Stimulated activated CD4-positive, alpha-beta T cell treated with anti-CD3 and anti-CD28 coated beads, Interleukin-1b, Interleukin-23, amount 100 ng/mL, for 1 hour (primary cell): ENCODE measurements at places on chromosomes 5 and 9.
A peak's percentile ranks its signal among the peaks of the same experiment; 100 is the strongest.

DNA sequence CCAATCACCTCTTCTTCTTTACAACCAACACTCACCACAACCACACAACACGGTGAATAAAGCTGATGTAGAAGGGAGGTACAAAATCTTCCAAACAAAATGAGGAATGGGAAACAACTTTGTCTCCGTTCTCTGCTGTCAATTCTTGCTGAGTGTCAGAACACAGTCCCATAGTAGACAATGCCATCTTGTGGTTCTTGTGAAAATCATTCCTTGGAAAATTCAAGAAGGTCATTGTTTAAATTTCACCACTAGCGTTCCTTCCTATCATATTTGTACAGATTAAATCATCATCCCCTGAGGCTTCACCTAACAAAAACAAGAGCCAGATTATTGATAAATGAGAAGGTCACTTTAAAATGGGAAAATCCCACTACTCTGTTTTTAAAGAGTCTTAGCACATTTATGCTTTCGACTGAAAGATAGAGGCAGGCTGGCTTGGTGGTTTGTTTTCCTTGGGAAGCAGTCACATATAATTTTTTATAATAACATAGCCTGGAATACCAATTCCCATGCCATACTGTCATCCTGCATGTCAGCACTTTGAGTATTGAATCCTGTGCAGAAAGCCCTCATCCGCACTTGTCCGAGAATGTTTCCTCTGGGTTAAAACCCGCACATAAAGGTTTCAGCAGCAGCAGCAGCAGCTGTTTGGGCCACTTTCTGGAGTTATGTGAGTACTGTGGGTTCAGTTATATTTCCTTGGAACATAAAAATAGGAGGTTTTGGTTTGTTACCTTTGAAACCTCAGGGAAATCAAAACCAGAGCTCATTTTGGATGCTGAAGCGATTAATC lies 395.0 kb upstream of the SMARCA2 start:
- no peak for DNase-seq

GRCh38 chr5:137374110-137374714 lies 124.9 kb downstream of the SPOCK1 start:
- no peak for DNase-seq

- DNase-seq: no peak
Measured at GRCh38 chr9:15344191-15344590, 37.2 kb upstream of the TTC39B start.

- DNase-seq: no peak
Measured at GRCh38 chr9:105251733-105252404, 7.4 kb downstream of the SLC44A1 start.

DNA sequence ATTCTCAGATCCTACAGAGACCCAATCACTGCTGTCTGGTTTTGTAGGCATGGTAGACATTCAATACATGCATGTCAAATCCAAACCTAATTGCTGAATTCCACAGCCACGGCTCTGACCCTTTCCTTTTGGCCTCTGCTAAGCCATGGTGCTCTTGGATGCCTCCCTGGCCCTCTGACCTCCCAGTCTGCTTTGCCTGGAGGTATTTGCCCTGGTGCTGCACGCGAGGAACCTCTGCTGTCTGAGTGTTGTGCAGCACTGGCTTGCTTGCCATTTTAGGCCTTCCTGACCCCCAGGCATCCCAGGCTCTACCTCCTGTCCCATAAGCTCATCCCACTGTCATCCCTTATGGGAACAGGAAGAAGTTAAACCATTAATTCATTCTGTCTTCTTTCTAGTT lies 60.9 kb downstream of the DOCK2 start:
- DNase-seq: no peak

DNA sequence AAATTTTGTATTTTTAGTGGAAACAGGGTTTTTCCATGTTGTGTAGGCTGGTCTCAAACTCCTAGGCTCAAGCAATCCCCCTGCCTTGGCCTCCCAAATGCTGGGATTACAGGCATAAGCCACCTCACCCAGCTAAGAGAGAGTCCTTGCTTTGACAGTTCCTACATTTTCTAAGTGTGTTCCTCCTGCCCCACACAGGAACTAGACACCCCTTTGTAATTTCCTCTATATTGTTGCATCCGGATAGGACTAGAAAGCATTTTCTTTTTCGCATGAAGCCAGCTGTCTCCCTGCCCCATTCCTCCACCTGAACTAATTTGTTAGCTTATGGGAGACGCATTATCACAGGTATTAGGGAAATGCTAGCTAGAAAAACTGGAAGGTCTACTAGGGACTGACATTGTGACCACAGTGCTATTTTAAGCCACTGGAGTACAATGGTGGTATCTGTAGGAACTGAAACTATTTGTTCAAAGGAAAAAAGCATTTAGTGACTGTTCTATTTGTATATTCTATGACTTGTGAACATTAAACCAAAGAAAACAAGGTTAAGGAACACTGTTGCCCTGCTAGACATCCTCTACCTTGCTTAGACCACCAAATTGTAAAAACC lies 214.1 kb downstream of the SMARCA2 start:
- DNase-seq: no peak

GRCh38 chr9:6409811-6410210 lies 3.2 kb upstream of the UHRF2 start:
- no peak for DNase-seq

- DNase-seq: no peak
Measured at GRCh38 chr9:87184956-87185642, 237.8 kb upstream of the GAS1 start.

DNA sequence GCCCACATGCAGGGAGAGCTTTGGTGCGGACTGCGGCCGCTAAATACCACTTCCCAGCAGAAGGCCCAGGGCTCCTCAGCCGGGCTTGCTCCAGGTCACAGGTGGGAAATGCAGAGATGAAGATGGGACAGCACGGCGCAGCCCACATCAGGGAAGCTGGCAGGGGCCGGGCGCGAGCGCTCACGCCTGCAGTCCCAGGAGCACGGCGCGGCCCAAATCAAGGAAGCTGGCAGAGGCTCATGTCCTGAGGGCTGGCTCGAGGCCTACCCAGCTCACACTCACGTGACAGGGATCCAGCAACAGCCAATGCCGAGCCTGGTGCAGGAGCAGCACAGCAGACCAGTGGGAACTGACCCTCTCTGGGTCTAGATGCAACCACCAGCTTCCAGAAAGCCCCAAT lies 16.3 kb downstream of the LPCAT1 start:
- no peak for DNase-seq

DNA sequence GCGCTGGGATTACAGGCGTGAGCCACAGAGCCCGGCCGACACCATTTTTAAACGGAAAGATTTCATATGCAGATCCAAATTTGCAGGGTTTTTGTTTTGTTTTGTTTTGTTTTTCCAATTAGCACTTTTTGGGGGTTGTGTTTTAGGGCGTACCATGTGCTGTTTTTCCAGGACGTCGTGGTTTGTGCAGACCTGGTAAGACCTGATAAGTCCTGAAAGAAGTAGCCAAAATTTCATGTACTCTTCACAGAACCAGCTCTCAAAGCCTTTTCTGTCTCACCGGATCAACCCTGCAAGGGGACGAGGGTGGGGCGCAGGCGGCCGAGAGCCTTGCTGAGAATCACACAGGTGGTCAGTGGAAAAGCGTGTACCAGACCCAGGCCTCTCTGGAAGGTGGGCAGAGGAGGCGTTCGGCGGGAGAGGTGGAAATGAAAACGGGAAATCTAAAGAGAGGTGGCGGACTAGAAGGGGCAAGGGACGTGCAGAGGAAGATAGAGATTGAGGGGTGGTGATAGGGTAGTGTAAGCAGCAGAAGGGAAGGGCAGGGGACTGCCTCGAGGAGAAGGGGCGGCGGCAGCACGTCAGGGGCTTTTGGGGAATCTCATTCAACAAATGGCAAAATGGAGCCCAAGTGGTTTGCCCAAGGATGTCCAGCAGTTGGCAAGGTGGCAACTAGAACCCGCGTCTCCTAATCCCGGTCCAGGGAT lies 1.1 kb upstream of the FAF2 start:
- no peak for DNase-seq

DNA sequence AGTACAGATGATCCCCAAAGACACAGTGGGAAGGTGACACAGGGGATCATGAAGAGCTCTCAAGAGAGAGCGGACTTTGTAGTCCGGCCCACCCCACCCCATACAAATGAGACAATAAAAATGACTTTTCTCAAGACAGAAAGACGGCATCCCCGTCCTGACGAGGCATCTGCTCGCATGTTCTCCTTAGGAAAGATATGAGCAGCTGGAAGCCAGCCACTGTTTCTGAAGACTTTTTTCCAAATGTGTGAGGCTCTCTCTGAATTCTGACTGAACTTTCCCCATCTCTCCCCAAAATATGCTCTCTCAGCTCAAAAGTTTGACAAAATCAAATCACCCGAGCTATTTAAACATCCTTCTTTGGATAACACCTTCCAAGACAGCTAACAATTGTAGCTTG lies 105.2 kb downstream of the RFK start:
- no peak for DNase-seq

DNA sequence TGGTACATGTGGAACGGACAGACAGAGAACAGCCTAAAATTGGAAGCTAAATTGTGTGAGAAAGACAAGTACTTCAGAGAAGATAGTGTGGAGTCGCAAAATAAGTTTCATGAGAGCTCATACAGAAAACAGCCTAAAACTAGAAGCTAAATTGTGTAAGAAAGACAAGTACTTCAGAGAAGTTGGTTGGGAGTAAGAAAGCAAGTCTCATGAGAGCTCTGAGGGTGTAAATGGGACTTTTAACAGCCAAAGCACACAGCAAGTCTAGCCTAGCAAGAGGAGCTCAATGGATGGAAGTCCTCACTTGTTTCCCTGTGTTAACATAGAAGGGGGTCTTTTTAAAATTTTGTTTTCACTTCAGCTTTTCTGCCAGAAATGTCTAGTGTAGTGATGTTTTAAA lies 93.1 kb downstream of the STK32A start:
- no peak for DNase-seq

DNA sequence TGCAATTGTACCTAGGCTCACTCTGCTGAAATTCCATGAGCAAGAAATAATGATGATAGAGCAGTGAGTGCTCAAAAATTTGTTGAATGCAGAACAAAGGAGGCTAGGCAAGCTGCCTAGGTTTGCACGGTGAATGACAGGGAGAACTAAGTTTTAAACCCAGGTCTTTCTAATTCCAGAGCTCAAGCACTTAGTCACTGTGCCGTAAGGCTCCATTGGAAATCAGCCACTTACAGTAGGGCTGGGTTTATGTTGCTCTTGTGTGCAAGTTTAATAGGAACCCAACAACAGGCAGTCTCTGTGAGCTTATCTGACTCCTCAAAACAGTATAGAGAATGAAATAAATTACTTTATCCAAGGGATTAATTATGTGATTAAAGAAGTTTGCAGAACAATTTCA lies 147.0 kb downstream of the CSNK1G3 start:
- DNase-seq: no peak

GRCh38 chr9:137095664-137096517 lies 9.1 kb downstream of the MAN1B1 start:
- peak; percentile 68 for DNase-seq

DNA sequence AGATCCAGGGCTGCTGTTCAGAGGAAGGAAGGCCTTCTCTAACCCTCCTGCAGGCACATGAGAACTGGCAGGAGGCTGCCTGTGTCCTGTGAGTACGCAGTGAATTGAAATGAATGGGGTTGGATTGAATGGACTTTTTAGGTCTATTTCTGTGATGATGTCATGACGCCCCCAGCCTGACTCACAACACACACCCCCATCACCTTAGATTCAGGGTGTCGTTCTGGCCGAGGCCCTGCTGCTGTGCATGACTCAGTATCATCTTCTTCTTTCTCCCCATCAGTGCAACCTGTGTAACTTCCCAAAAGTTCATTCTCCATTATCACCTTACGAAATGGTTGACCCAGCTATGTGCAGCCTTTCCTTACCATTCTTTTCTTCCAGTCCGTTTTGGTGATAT lies 5.4 kb downstream of the PCAT7 start:
- DNase-seq: no peak

GRCh38 chr9:23577611-23578010 lies 248.4 kb downstream of the ELAVL2 start:
- DNase-seq: no peak

- DNase-seq: no peak
Measured at GRCh38 chr5:74761241-74761640, 5.7 kb downstream of the GFM2 start.

- no peak for DNase-seq
Measured at GRCh38 chr5:116135344-116135743, 50.5 kb downstream of the COMMD10 start.

DNA sequence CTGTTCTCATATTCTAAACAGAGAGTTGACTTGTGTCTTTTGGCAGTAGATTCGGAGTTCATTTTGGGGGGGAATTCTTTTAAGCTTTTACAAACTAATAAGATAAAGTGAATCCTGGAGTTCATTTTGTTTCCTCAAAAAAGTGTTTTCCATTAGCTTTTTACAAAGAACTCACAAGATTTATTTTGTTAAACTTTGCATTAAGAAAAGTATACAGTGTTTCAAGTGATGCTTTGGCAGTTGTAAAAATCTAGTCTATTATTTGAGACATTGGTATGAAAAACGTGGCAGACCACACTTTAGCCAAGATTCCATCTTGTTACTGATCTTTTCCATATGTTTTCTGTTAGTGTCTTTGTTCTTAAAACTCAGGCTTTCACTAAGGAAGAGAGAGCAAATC lies 1.2 kb upstream of the OMD start:
- no peak for DNase-seq

DNA sequence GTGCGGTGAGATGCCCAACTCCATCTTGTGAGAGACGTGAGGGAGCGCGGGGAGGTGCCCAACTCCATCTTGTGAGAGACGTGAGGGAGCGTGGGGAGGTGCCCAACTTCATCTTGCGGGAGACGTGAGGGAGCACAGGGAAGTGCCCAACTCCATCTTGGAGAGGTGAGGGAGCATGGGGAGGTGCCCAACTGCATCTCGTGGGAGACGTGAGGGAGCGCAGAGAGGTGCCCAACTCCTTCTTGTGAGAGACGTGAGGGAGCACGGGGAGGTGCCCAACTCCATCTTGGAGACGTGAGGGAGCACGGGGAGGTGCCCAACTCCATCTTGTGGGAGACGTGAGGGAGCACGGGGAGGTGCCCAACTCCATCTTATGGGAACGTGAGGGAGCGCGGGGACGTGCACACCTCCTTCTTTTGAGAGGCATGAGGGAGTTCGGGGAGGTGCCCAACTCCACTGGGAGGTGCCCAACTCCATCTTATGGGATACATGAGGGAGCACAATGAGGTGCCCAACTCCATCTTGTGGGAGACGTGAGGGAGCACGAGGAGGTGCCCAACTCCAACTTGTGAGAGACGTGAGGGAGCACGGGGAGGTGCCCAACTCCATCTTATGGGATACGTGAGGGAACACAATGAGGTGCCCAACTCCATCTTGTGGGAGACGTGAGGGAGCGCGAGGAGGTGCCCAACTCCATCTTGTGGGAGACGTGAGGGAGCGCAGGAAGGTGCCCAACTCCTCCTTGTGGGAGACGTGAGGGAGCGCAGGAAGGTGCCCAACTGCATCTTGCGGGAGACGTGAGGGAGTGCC lies 235.4 kb downstream of the CACNA1B start:
- no peak for DNase-seq

DNA sequence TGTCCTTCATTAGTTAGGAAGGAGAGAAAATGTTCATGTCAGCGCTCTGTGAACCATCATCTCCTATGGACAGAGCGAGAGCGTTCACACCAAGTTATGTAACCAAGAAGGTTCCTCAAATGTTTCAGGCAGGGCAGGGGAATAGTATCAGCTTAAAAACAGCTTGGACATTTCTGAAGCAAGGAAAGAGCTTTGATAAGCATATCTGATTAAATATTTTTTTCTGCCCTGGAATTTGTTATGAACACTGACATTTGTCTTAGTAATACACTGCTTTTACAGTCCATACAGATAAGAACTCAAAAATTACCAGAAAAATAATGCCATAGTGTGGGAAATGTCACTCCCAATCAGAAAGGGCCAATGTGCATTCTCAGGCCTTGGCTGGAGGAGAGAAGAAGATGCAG lies 66.3 kb upstream of the LIFR start:
- DNase-seq: no peak
